ENCODE measurements at places on chromosomes 7 and 10.
A peak's percentile ranks its signal among the peaks of the same experiment; 100 is the strongest.

- peak; percentile 32 for DNase-seq
Observed at GRCh38 chr10:44261710-44262455, 123.0 kb downstream of the CXCL12 start.

DNA sequence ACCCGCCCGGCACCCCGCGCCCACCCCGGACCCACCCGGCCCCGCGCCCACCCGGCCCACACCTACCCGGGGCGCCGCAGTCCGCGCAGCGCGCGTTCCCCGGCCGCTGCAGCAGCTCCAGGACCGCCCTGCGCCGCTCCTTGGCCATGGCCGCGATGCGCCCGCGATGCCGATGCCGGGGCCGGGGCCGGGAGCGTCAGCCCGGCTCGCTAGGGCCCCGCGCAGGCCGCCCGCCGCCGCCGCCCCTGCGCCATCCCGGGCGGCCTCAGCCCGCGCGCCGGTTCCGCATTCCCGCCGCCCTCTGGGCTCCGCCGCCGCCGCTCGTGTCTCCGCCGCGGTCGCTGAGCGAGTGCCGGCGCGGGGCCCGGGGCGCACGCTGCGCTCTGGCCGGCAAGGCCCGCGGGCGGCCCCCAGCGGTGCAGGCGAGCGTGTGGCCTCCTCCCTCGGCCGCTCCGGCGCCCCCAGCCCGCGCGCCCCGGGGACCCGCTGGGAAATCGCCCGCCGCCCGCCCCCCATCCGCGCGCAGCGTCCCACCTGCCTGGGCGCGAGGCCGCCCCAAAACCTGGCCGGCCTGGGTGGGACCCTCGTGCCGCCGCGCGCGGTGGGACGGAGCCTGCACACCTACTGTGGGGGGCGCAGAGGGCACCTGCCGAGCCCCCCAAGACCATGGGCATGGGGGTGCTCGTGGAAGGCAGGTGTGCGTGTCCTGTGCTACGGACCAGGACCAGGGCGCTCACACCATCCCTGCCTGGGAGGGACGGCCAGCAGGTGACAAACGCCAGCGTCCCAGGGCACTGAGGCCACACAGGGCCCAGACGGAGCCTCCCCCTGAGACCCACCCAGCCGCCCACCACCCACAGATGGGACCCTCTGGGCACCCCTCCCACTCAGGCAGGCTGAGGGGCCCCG is at the start of gene ADAP1:
ADAP1 (minus strand) TSS at position 351 of the 909 bp plus-strand sequence; CDS start at position 148, 203 bp downstream.
- DNase-seq: peak; percentile 27

DNA sequence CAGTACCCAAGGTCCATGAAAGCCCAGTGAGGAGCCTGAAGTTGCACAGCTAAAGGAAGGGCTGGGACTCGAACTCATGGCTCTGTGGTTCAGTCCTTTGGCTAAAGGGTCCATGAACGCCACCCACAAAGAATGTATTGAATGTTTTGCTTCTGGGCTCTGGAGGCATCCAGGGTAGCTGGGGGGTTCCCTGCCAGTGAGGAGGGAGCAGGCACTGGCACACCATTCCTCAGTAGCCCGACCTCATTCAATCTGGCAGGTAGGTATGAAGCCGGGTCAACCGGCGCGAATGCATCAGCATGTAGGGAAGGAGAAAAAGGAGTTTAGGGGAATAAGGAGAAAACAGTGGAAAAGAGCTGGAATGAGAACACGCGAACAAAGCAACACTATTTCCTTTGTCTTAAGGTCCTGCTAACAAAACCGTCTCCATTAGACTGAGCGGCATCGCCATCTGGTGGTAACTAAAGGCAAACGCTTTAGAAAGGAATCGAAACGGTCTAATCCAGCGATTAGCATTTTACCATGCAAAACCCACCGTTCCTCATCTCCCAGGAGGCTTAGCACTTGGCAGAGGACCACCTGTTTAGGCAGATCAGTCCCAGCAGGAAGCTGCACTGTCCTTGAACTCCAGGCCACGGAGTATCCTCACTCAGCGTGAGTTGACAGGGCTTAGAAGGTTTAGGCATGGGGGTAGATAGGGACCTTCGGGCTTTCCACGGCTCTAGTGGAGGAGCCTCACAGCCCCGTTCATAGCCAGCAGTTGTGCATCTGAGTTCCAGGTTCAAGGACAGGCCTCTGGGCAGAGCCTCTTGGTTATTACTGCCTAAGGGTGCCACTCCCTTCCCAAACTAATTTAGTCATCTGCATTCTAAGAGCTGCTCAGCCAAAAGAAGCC is 122.8 kb downstream of the UBE2H start:
- peak; percentile 64 for DNase-seq

- no peak for DNase-seq
Observed at GRCh38 chr10:13845897-13846296, 259.1 kb downstream of the PRPF18 start.

All from kidney glomerular epithelial cell (primary cell).